ENCODE measurements at places on chromosomes 7 and 10.

DNA sequence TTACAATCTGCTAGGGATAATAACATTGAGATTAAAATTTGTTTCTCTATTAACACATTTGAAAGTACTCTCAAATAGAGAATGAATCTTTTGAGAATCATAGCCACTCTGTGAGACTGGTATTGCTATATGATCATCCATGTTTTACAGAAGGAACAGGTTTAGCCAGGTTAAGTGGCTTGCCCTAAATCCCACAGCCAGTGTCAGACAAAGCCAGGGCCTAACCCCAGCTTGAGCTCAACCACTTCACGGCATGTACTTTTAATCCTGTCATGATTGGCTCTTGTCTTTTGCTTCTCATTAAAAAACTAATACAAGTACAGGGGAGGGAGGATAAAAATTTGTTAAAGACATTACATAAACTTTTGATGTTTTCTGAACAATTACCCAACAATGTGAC, 3.8 kb upstream of the ZNRF2 start:
- no peak for DNase-seq

- DNase-seq: no peak
Observed at GRCh38 chr7:69476416-69476815, 121.9 kb upstream of the AUTS2 start.

DNA sequence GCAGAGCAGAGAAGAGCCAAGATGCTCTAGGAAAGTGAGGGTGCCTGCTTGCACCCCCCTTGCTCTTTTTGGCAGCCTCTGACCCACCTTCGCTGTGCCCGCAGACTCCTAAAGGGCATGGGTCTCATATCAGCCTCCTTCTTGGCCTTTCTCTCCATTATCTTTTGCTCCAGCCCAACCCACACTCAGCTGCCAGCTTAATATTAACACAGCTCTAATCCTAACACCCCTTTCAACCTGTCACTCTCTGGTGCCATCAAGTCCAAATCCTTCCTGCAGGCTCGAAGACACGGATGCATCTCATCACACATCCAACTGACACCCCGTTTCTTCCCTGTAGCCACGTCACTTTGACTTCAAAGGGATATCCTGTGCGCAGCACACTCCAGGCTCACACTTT, 171.6 kb upstream of the AUTS2 start:
- DNase-seq: no peak

DNA sequence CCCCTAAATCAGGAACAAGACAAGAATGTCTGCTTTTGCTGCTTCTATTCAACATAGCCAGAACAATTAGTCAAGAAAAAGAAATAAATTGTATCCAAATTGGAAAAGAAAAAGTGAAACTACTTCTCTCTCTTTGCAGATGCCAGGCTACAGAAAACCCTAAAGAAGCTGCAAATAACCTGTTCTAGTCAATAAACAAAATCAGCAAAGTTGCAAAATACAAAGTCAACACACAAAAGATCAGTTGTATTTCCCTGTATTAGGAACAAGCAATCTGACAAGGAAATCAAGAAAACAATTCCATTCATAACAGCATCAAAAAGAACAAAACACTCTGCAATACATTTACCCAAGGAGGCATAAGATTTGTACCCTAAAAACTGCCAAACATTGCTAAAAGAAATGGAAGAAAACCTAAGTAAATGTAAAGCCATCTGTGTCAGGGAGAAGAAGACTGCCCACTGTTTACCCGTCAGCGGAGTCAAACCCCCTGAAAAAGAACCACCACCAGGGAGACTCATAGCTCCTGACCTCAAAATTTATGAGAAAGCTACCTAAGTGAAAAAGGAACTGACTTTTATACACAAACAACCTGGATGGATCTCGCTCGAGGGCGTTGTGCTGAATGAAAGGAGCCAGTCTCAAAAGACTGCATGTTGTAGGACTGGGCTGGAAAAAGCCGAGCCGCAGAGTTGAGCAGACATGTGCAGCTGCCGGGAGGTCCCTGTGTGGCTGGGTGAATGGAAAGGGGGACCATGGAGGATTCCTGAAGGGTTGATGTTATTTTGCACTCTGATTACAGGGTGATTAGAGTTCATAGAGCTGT, 263.1 kb downstream of the MAD1L1 start:
- no peak for DNase-seq

- no peak for DNase-seq
Observed at GRCh38 chr7:74149603-74150002, 24.6 kb upstream of the EIF4H start.

DNA sequence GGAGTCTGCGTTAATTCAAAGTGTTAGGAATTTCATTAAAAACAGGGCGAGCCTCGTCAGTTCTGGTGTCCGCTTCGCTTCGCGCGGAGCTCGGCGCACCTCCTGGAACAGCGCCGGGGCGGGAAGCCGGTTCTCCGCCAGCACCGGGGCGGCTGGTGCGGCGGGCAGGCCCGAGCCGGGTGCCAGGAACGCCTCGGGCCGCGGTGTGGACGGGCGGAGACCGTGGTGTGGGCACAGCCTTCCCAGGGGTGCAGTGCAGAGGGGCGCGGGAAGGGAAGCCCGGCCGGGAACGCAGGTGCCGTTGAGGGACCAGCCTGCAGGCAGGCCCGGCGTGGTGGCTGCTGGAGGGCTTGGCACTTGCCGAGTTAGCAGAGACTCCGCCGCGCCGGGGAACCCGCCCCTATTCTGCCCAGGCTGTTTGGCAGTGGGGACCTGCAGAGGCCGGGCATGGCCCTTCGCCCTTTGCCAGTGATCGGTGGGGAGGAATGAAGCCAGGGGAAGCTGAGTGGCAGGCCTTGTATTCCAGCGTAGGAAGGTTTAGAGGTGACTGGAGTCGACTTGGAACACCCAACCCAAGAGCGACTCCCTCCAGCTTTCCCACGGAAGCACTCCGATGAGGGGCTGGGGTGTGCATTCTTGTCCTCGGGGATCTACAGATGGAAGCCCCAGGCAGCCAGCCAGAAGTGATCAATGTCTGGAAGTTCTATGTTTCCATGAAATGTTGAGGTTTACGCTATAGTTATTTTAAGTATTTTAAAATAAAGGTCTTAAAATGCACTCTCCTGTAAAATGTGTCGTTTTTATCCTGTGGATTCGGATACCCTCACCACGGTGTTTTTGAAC, 945 bp upstream of the RHEB start:
- no peak for DNase-seq

GRCh38 chr10:17278607-17279240, 50.7 kb downstream of the VIM start:
- DNase-seq: no peak

GRCh38 chr7:129262324-129262723, 37.5 kb downstream of the AHCYL2 start:
- no peak for DNase-seq

GRCh38 chr7:96114190-96114589, 207.7 kb downstream of the SLC25A13 start:
- DNase-seq: no peak

DNA sequence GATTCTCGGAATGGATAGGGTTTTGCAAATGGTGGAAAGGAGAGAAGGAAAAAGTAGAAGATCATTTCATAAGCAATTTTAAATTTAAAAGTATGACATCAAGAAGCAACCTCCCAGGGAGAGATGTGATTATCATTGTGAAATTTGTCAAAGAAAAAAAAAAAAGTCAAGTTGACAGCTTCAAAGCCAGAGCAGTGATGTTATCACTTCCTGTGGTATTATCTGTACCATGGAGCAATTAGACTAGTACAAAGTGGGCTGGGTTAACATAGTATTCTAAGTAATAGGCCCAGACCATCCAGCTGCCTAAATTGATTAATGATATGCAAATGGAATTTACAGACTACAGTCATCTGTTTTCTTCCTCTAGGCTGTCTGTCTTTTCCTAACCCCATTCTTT, 84.0 kb upstream of the NPY start:
- no peak for DNase-seq

GRCh38 chr10:4477664-4478063, 348.3 kb upstream of the AKR1E2 start:
- DNase-seq: no peak

GRCh38 chr10:123250640-123251039, 96.4 kb downstream of the BUB3 start:
- no peak for DNase-seq

GRCh38 chr7:149849174-149849573, 11.0 kb downstream of the ZNF862 start:
- DNase-seq: no peak

GRCh38 chr10:51035344-51035743, 38.9 kb upstream of the PRKG1 start:
- no peak for DNase-seq

DNA sequence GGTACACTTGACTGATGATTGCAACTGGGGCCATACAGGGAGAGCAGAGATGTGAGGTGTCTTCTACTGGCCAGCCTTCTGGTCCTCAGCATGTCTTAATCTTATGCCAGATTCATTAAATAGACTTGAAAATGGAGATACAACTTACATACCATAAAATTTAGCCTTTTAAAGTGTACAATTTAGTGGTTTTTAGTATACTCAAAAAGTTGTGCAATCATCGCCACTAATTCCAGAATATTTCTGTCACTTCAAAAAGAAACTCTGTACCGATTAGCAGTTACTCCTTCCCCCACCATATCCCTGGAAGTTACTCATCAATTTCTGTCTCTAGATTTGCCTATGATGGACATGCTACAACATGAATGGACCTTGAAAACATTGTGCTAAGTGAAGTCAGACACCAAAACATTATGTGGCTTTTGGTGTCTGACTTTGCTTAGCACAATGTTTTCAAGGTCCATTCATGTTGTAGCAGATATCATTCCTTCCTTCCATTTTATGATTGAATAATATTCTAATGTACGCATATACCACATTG, 53.0 kb downstream of the SH2D4B start:
- DNase-seq: no peak

DNA sequence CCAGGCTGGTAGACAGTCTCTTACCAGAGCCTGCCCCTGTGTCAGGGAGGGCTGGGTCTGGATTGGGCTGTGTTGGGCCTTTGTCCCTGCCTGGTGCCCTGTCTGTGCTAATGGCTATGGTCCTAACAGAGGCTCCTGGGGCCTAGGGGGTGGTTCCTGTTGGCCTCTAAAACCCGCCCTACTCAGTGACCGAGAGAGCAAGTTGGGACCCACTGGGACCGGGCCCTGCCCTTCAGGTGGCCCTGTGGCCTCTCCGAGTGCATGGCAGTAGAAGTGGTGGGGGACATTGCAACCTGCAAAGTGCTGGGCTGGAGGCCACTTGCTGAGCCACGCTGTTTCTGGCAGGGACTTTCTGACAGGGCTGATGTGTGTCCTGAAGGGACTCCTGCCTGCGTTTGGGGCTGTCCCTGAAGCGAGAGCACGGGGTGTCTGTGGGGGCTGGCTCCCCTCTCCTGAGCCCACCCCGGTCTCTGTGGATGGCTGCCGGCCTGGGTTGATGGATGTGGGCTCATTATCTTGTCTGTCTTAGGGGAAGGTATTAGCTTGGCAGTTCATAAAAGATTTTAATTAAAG, 56.2 kb downstream of the GLRX3 start:
- DNase-seq: no peak
